ENCODE measurements at places on chromosomes 4 and X. TPM values are rescaled to one million over a fixed set of nuclear protein-coding genes. Genes with fewer than 3 reads are reported as not detected.

DNA sequence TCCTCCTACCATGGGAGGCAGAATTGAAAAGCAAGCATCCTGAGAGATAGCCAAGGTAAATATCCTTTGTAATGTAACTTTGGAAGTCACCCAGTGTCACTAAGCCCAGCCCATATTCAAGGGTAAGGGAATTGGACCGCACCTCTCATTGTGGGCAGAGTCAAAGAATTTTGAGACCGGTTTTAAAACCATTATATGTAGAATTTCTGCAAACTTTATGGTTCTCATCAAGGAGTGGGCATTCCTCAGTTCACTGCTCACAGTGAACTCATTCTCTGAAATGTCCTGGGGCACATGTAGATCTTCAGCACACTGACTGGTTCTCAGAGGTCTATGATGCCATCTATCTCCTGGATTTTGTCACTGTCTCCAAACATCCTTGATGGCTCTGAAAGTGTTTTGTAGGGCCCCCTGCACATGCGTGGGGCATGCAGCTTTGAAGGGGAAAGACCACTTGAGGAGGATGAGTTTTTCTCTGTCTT is 35.3 kb upstream of the CHRNA9 start:
- no peaks in the 10 kb centered on the region for H3K27me3 ChIP-seq
- DNase-seq, result no peak
- H3K4me3 ChIP-seq, result no peak overlapping the region

DNA sequence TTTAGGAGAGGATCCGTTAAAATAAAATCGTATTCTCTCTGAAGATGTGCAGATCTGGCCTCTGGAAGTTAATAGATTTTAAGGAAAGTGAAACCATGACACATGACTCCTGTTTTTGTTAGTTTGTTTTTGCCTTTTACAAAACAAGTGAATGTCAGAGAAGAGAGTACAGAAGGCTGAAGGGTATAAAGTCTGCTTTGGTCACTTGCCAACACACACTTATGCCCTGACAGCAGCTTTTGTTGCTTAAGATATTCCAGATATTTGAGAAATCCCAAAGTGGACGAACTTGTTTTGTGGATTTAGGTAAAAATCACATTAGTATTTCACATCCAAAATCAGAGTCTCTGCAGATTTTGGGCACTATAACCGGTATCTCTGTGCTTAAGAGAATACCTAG is 192.4 kb upstream of the RASGEF1B start:
- no peaks in the 10 kb centered on the region for H3K36me3 ChIP-seq
- peaks cover 3% of the 10 kb centered on the region for H3K4me1 ChIP-seq
- H3K27ac ChIP-seq, result no peak overlapping the region
- no peak for DNase-seq
- H3K27me3 ChIP-seq, result no peaks in the 10 kb centered on the region

Gene USP9X
- 75.3 TPM for total RNA-seq

- no peaks in the 10 kb centered on the region for H3K4me1 ChIP-seq
- peaks cover 3% of the 10 kb centered on the region for H3K36me3 ChIP-seq
- DNase-seq, result no peak
- no peaks in the 10 kb centered on the region for H3K27me3 ChIP-seq
- no peak overlapping the region for H3K4me3 ChIP-seq
- H3K27ac ChIP-seq, result no peak overlapping the region
Measured at GRCh38 chr4:23083391-23083790, 390.7 kb downstream of the GBA3 start.

Gene RPL36A
- total RNA-seq, result 306 TPM

DNA sequence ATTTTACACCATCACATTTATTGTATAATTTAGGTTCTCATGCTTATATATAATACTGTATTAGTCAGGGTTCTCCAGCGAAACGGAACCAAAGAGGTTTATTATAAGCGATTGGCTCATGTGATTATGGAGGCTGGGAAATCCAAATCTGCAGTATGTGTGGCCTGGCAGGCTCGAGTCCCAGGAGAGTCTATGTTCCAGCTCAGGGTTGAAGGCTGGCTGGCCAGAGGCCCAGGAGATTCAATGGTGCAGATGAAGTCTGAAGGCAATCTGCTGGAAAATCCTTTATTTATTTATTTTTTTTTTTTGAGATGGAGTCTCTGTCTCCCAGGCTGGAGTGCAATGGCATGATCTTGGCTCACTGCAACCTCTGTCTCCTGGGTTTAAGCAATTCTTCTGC is 63.0 kb upstream of the WDFY3 start:
- DNase-seq, result no peak
- no peaks in the 10 kb centered on the region for H3K27me3 ChIP-seq
- H3K27ac ChIP-seq, result no peak overlapping the region
- H3K4me3 ChIP-seq, result no peak overlapping the region
- H3K36me3 ChIP-seq, result peaks cover 2% of the 10 kb centered on the region
- H3K4me1 ChIP-seq, result no peaks in the 10 kb centered on the region

GRCh38 chrX:132292793-132293192 is 73.5 kb upstream of the RAP2C start:
- H3K36me3 ChIP-seq, result peaks cover 4% of the 10 kb centered on the region
- H3K4me1 ChIP-seq, result no peaks in the 10 kb centered on the region
- no peaks in the 10 kb centered on the region for H3K27me3 ChIP-seq
- no peak overlapping the region for H3K27ac ChIP-seq

- H3K4me3 ChIP-seq, result no peak overlapping the region
- H3K27me3 ChIP-seq, result no peaks in the 10 kb centered on the region
- no peak overlapping the region for H3K27ac ChIP-seq
- no peaks in the 10 kb centered on the region for H3K36me3 ChIP-seq
- no peaks in the 10 kb centered on the region for H3K4me1 ChIP-seq
Measured at GRCh38 chrX:69060631-69061408, 104.4 kb downstream of the PJA1 start.

Gene GUCY1B1
- 1.5 TPM for total RNA-seq

GRCh38 chr4:161525121-161525520 is 638.7 kb downstream of the FSTL5 start:
- H3K36me3 ChIP-seq, result no peaks in the 10 kb centered on the region
- no peaks in the 10 kb centered on the region for H3K4me1 ChIP-seq
- no peaks in the 10 kb centered on the region for H3K27me3 ChIP-seq
- no peak for DNase-seq

- H3K27ac ChIP-seq, result no peak overlapping the region
- no peak overlapping the region for H3K4me3 ChIP-seq
- no peaks in the 10 kb centered on the region for H3K4me1 ChIP-seq
- no peak for DNase-seq
- no peaks in the 10 kb centered on the region for H3K27me3 ChIP-seq
- H3K36me3 ChIP-seq, result peaks cover 2% of the 10 kb centered on the region
Measured at GRCh38 chr4:16555156-16555555, 328.9 kb upstream of the TAPT1 start.

Gene GPR50
- 0.64 TPM for total RNA-seq

- H3K27ac ChIP-seq, result no peak overlapping the region
- DNase-seq, result no peak
- H3K4me3 ChIP-seq, result no peak overlapping the region
- no peaks in the 10 kb centered on the region for H3K27me3 ChIP-seq
- peaks cover 1% of the 10 kb centered on the region for H3K36me3 ChIP-seq
Measured at GRCh38 chrX:77003530-77003929, 443.7 kb upstream of the FGF16 start.

- no peaks in the 10 kb centered on the region for H3K27me3 ChIP-seq
- DNase-seq, result no peak
- H3K27ac ChIP-seq, result peak overlapping the region; percentile 17
- peaks cover 23% of the 10 kb centered on the region for H3K4me1 ChIP-seq
- H3K36me3 ChIP-seq, result peaks cover 8% of the 10 kb centered on the region
Measured at GRCh38 chr4:87074121-87074488, 139.3 kb downstream of the AFF1 start.

Gene EDA
- total RNA-seq, result 3.0 TPM

Gene UTP3
- 27.7 TPM for total RNA-seq

DNA sequence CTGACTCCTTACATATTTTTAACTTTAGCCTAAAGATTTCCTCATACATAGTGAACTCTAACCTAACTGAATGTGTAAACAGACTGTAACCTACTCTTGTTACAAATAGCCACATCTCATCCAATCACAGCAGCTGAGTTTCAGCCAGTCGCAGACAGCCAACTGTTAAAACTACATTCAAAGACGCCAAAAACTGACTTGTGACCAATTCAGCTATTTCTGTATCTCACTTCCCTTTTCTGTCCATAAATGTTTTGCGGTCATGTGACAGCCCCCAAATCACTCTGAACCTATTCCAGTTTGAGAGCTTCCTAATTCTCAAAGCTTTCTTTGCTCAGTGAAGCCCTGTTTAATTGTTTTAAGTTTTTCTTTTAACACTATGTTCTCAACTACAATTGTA is 2731.9 kb downstream of the ARAP2 start:
- H3K27ac ChIP-seq, result no peak overlapping the region
- H3K27me3 ChIP-seq, result no peaks in the 10 kb centered on the region
- no peak for DNase-seq
- peaks cover 2% of the 10 kb centered on the region for H3K36me3 ChIP-seq
- peaks cover 5% of the 10 kb centered on the region for H3K4me1 ChIP-seq

Gene RAB41
- not detected for total RNA-seq

GRCh38 chr4:1011022-1011665 is at the start of gene FGFRL1:
FGFRL1 (plus strand) TSS chr4:1011626; CDS start chr4:1012486, 860 bp downstream.
- DNase-seq, result peak; percentile 87
- H3K36me3 ChIP-seq, result peaks cover 5% of the 10 kb centered on the region
- H3K27me3 ChIP-seq, result peaks cover 30% of the 10 kb centered on the region

GRCh38 chr4:108581083-108581482 is 39.3 kb upstream of the RPL34 start:
- no peaks in the 10 kb centered on the region for H3K36me3 ChIP-seq
- DNase-seq, result no peak
- no peak overlapping the region for H3K27ac ChIP-seq
- H3K27me3 ChIP-seq, result peaks cover 5% of the 10 kb centered on the region

Gene TLR7
- 0.05 TPM for total RNA-seq

Gene TMEM144
- 15.4 TPM for total RNA-seq

- H3K4me3 ChIP-seq, result peak overlapping the region; percentile 82
- peaks cover 4% of the 10 kb centered on the region for H3K36me3 ChIP-seq
- peak; percentile 34 for DNase-seq
- H3K27me3 ChIP-seq, result peaks cover 4% of the 10 kb centered on the region
- H3K27ac ChIP-seq, result peak overlapping the region; percentile 45
Measured at GRCh38 chr4:47837094-47837907, 566 bp downstream of the CORIN start.

- peak overlapping the region; percentile 95 for H3K27ac ChIP-seq
- H3K4me1 ChIP-seq, result peaks cover 21% of the 10 kb centered on the region
- DNase-seq, result no peak
- H3K4me3 ChIP-seq, result no peak overlapping the region
- peaks cover 2% of the 10 kb centered on the region for H3K36me3 ChIP-seq
Measured at GRCh38 chrX:49310371-49310770, 6.9 kb downstream of the GAGE10 start.
